Naive thymus-derived CD8-positive, alpha-beta T cell (primary cell): ENCODE measurements at places on chromosomes 2 and 18. TPM values are rescaled to one million over a fixed set of nuclear protein-coding genes. Genes with fewer than 3 reads are reported as not detected.

Gene MERTK
- total RNA-seq = 0.69 TPM

- no peak overlapping the region for H3K4me3 ChIP-seq
- no peaks in the 10 kb centered on the region for H3K36me3 ChIP-seq
- H3K4me1 ChIP-seq = peaks cover 4% of the 10 kb centered on the region
- DNase-seq = no peak
- no peaks in the 10 kb centered on the region for H3K27me3 ChIP-seq
Observed at GRCh38 chr2:152465541-152465940, 130.6 kb downstream of the FMNL2 start.

DNA sequence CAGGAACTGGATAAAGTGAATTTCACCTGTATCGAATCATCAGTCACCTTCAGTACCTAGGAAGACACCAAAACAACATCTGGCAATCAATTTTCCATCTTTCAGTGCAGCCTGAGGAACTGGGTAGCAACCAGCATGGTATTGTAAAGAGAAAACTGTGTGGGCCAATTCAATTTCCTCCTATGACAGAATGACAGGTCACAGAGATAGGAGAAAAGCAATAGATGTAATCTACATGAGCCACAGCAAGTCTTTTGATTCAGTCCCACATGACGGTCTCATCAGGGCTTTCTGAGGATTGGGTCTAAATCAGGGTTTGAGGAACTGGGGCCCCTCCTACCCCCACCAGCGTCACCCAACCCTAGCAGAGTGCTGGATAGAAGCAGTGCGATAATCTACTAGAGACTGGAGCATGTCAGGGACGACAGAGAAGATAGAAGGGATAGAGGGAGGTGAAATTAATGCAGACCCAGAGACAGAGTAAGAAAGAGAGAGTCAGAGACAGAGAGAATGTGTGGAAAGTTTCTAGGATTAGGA, 268.7 kb downstream of the LRRTM1 start:
- no peaks in the 10 kb centered on the region for H3K4me1 ChIP-seq
- H3K27ac ChIP-seq = no peak overlapping the region
- no peaks in the 10 kb centered on the region for H3K36me3 ChIP-seq
- DNase-seq = no peak

DNA sequence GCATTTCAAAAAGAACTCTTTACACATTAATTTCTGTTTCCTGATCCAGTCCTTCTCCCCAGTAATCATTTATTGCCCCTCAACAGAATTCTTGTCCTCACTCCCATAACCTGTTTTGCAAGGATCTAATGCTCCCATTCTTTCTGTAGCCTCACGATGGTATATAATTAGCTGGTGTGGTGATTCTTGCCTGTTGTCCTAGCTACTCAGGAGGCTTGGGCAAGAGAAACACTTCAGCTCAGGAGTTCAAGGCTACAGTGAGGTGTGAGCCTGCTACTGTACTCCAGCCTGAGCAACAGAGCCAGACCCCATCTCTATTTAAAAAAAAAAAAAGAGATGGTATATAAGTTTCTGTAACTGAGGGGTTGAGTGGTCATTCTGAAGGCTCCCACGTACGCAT, 7.7 kb upstream of the TRAPPC8 start:
- no peak for DNase-seq
- no peaks in the 10 kb centered on the region for H3K36me3 ChIP-seq
- H3K4me1 ChIP-seq = no peaks in the 10 kb centered on the region
- H3K27me3 ChIP-seq = no peaks in the 10 kb centered on the region

Gene AQP12A
- not detected for total RNA-seq

Gene NEB
- 1.7 TPM for total RNA-seq

Gene CNNM3
- total RNA-seq = 41.1 TPM

GRCh38 chr2:235513984-235514626, 20.3 kb downstream of the AGAP1 start:
- H3K4me3 ChIP-seq = no peak overlapping the region
- no peaks in the 10 kb centered on the region for H3K4me1 ChIP-seq
- no peak overlapping the region for H3K27ac ChIP-seq
- H3K36me3 ChIP-seq = no peaks in the 10 kb centered on the region

DNA sequence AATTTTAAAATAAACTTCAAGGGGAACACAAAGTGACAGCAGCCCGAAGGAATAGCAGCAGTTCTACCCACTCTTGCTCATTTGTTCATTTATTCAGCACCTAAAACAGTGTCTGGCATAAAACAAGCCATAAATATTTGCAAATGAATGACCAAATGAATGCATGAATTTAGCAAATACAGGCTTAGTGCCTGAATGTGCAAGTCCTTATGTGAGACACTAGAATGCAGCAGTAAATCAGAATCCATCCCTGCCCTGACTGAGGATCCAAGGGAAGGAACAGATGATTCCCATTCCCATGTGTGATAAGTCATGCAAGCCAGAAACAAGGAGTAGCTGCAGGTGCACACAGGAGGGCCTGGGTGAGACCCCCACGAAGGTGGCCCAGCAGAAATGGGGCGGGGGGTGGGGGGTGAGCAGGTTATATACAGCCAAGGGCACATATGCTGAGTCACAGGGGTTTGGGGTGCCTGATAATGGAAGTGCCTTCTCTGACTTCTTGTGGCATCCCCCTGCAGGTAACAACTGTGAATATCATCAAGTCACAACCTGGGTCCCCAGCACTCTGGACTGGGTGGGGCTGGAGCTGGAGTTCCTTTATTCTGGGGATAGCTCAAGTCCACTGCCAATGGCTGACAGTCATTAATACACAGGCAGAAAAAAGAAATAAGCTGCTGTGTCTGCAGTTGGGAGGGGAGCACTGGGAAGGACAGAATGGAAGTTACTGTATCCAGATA, 311.9 kb downstream of the TXNL1 start:
- no peak overlapping the region for H3K27ac ChIP-seq
- DNase-seq = no peak
- H3K4me1 ChIP-seq = peaks cover 5% of the 10 kb centered on the region

Gene ACMSD
- not detected for total RNA-seq

Gene C1GALT1C1L
- 0.31 TPM for total RNA-seq

DNA sequence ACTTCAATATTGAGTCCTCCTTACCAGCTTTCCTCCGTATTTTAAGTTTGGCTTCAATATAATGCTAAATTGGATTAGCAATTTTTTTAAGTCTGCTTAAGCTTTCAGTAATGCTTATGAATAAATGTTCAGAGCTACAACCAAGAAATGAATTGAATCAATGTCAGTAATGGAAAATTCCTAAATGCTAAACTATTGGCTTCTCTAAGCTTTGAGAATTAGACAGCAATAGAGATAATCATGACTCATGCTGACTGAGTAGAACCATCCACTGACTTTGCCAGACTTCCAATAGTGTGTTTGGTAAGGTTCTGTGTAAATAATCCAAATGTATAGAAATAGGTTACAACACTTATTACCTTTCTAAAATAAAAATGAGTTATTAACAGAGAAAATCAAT, 8.9 kb upstream of the PDE1A start:
- H3K4me3 ChIP-seq = no peak overlapping the region
- no peak overlapping the region for H3K27ac ChIP-seq
- DNase-seq = no peak
- H3K4me1 ChIP-seq = no peaks in the 10 kb centered on the region
- no peaks in the 10 kb centered on the region for H3K27me3 ChIP-seq
- H3K36me3 ChIP-seq = peaks cover 4% of the 10 kb centered on the region

- peaks cover 12% of the 10 kb centered on the region for H3K27me3 ChIP-seq
- no peaks in the 10 kb centered on the region for H3K4me1 ChIP-seq
- H3K27ac ChIP-seq = no peak overlapping the region
- no peak for DNase-seq
- no peaks in the 10 kb centered on the region for H3K36me3 ChIP-seq
Observed at GRCh38 chr2:167331636-167332232, 443.5 kb downstream of the XIRP2 start.

- peaks cover 38% of the 10 kb centered on the region for H3K4me1 ChIP-seq
- no peaks in the 10 kb centered on the region for H3K36me3 ChIP-seq
- no peak overlapping the region for H3K4me3 ChIP-seq
- H3K27ac ChIP-seq = no peak overlapping the region
- H3K27me3 ChIP-seq = no peaks in the 10 kb centered on the region
Observed at GRCh38 chr2:8298783-8299182, 383.1 kb upstream of the ID2 start.

Gene IL1B
- not detected for total RNA-seq

DNA sequence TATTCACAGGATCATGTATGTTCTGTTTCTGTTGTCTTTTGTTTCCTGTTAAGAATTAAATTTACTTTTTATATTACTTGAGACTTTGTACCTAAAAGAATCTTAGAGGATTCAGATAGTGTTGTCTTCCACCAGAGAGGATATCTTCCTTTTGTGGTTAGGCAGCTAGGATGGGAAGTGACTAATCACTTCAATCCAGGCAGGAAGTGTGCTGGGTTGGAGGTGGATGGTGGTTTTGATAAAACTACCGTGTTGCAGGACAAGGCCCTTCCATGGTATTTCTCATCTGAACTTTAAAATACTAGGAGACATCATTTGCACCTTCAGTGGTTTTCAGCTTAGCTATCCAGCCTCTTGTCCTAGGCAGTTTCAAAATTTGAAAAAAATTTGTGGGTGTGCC, 728.6 kb upstream of the CDH2 start:
- DNase-seq = no peak
- no peaks in the 10 kb centered on the region for H3K27me3 ChIP-seq

DNA sequence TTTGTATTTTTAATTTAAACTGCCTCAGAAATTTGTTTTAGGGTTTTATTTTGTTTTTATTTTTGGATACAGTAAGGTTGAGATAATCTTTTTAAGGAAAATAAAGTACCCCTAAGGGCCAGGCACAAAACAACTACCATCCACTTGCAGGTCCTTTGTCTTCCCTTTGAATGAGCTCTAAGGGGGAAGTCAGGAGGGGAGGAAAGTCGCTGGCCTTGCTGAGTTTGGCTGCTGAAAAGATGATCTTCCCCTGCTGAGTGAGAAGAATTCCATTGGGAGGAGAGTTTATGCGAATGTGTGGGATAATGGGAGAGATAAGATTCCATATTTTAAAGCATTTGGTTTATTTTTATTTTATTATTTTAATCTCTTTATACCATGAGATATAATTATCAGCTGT, 100.7 kb downstream of the ARHGAP15 start:
- no peaks in the 10 kb centered on the region for H3K27me3 ChIP-seq
- peak overlapping the region; percentile 40 for H3K27ac ChIP-seq
- H3K4me3 ChIP-seq = no peak overlapping the region
- peaks cover 65% of the 10 kb centered on the region for H3K36me3 ChIP-seq

DNA sequence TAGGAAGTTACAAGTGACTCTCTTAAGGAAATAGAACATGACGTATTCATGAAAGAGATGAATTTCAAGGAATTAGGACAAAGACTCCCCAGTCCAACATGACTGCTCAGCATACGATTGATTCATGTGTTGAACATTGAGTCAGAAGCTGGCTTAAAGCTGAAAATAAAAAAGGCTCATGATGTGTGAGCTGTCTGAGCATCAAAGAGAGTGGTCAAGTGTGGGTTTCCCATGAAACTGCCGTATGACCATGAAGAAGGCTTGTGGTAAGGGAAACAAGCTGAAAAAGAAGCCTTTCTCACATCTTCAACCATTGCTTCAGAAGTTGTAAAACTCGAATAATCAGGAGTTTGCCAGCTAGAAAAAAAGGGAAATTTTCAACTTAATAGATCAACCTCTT, 201.9 kb upstream of the APCDD1 start:
- no peaks in the 10 kb centered on the region for H3K27me3 ChIP-seq
- no peak overlapping the region for H3K27ac ChIP-seq
- no peak overlapping the region for H3K4me3 ChIP-seq
- H3K36me3 ChIP-seq = no peaks in the 10 kb centered on the region

DNA sequence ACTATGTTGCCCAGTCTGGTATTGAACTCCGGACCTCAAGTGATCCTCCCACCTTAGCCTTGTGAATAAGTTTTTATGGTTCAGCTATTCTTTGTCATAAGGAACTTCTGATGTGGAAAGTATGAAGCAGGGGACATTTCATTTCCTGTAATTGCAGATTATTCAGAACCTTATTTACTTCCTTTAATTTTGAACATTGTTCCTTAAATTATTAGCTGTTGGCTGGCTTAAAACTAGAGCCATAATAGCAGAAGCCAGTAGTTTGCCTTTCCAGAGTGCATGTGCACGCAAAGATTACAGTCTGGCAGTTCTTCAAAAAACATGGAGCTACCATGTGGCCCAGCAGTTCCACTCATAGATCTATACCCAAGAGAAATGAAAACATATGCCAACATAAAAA, 53.1 kb downstream of the PMS1 start:
- H3K36me3 ChIP-seq = peaks cover 8% of the 10 kb centered on the region
- no peak overlapping the region for H3K27ac ChIP-seq
- H3K4me3 ChIP-seq = no peak overlapping the region
- DNase-seq = no peak
- peaks cover 5% of the 10 kb centered on the region for H3K4me1 ChIP-seq

GRCh38 chr18:6219116-6219717, 195.5 kb downstream of the L3MBTL4 start:
- no peak overlapping the region for H3K4me3 ChIP-seq
- no peak for DNase-seq

Gene TUBB6
- total RNA-seq = 3.1 TPM

Gene RND3
- total RNA-seq = not detected

DNA sequence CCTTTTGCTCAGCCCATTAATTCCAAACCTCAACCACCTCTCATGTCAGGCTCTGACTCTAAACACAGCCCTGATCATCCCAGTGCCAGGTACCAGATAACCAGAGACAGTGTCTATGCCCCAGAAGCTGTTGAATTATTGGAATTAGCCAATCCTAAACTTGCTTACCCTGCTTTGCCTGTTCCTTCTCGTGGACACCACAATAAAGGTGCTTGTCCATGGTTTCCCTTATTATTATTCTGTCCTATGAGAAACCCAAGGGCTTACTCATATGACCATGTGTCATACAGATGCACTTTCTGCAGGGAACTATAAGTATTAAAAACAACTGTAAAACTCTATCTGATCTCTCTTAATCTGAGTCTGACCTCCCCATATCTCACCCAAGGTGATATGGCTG, 2193.8 kb upstream of the PIK3C3 start:
- H3K27ac ChIP-seq = no peak overlapping the region
- H3K27me3 ChIP-seq = no peaks in the 10 kb centered on the region
- no peak overlapping the region for H3K4me3 ChIP-seq

- no peaks in the 10 kb centered on the region for H3K36me3 ChIP-seq
- H3K4me3 ChIP-seq = no peak overlapping the region
- H3K27me3 ChIP-seq = peaks cover 29% of the 10 kb centered on the region
- DNase-seq = no peak
Observed at GRCh38 chr2:202014318-202014717, 19.3 kb upstream of the FZD7 start.

Gene SPP2
- total RNA-seq = not detected

DNA sequence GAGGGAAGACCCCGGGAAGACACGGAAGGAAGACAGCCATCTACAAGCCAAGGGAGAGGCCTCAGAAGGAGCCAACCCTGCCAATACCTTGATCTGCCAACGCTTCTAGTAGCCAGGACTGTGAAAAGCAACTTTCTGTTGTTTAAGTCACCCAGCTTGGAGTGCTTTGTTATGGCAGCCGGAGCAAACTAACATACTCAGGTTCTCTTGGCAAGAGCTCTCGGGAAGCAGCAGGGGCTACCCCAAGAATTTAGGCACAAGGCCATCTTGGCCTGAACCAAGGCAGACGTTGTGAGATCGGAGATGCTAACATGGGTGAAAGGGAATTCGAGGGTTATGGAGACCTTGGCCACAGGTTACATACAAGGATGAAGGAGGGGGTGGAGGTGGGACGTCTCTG, 78.6 kb upstream of the KLHL29 start:
- no peaks in the 10 kb centered on the region for H3K36me3 ChIP-seq
- H3K27me3 ChIP-seq = peaks cover 34% of the 10 kb centered on the region
- H3K27ac ChIP-seq = no peak overlapping the region
- DNase-seq = no peak
- H3K4me3 ChIP-seq = no peak overlapping the region
- H3K4me1 ChIP-seq = no peaks in the 10 kb centered on the region

Gene REG3A
- not detected for total RNA-seq

Gene IGFBP2
- not detected for total RNA-seq

- no peak overlapping the region for H3K4me3 ChIP-seq
- H3K27ac ChIP-seq = no peak overlapping the region
- H3K36me3 ChIP-seq = no peaks in the 10 kb centered on the region
- H3K4me1 ChIP-seq = no peaks in the 10 kb centered on the region
Observed at GRCh38 chr18:58411323-58411722, 217.6 kb downstream of the ALPK2 start.
